ENCODE measurements at places on chromosomes 11 and 22. TPM values are rescaled to one million over a fixed set of nuclear protein-coding genes. Genes with fewer than 3 reads are reported as not detected.

DNA sequence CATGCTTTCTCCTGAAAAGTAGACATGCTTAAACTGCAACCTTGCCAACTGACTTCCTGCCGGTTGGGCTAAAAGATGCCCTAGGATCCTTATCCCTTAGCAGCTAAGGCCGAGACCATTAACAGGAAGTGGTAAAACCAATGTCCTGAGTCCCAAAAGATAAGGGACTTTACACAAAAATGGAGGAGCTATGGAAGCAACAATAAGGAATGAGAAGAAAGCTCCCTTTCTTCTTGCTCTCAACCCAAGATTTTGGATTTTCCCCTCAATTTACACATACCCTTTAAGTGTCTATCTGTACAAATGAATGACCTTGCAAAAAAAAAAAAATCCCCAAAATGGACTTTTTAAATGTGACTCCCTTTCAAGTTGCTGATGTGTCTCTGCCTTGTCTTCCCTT, 11.1 kb downstream of the MRPL17 start:
- DNase-seq, result no peak

DNA sequence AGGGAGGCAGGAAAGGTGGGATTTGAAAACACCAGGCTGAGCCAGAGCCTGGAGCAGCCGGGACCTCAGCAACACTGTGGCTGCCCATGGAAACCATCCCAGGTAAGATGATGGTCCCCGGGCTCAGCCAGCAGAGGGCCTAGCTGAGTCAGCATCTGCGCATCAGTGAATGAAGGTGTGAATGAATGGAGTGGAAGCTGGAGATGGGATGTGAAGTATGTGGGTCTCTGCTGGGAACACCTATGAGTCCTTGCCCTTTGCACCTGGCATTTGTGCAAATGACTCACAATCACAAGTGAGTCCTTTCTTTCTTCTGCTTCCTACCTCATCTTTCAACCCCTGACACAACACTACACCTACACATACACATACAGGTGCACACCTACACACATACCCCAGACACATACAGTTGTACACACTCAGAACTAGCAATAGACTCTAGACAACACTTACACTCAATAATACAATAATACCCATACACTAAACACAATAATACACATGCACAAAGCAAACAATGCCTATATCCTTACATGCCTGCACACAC, 62.8 kb upstream of the PRDM11 start:
- DNase-seq, result no peak

- DNase-seq, result no peak
Observed at GRCh38 chr11:134347441-134347840, 15.7 kb downstream of the GLB1L2 start.

GRCh38 chr11:12646478-12646877, 27.7 kb upstream of the TEAD1 start:
- DNase-seq, result no peak

The FREY1 gene
- total RNA-seq, result 1.3 TPM

- no peak for DNase-seq
Observed at GRCh38 chr11:113593698-113594308, 112.3 kb downstream of the TMPRSS5 start.

DNA sequence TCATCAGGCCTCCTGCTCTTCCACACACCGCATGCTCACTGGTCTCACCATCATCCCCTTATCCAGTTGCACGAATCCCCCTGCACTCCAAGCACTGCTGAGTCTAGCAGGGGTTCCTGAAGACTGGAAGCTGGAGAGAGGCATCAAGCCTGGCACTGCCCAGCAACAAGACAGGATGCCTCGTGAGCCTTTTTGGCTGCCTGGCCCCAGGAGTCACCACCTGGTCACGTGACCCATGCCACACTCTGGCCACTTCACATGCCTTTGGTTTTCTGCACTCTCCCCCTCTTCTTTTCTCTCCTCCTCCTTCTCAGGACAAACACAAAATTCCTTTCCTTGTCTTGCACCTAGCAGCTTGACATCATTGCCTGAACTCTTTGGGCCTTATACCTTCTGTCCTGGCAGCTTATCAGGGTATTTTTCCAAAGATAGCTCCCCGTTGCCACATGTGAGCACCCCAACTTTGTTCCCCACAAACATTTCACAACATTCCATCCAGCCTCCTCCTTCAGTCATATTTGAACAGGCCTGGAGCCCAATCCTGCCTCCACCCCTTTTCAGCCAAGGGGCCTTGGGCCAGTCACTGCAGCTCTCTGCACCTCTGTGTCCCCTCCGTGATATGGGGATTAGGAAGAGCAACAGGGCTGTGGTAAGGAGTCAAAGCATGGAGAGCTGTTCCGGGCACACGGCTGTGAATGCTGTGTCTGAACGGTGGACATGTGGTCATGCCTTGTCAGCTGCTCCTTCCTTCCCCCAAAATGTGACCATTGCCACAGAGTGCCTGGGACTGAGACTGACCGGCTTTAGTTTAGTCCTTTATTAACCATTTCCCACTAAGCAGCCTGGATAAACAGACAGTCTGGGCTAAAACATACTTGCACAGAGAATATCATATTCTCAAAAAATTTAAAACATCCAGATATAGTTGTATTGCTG, 2.8 kb upstream of the PACSIN2 start:
- DNase-seq, result no peak

The GVQW3 gene
- 0.84 TPM for total RNA-seq

The TMEM135 gene
- total RNA-seq, result 19.5 TPM

The TBC1D10A gene
- 38.4 TPM for total RNA-seq

The SLN gene
- 0.65 TPM for total RNA-seq

The DDIAS gene
- total RNA-seq, result 0.17 TPM

The C1QTNF5 gene
- total RNA-seq, result 44.1 TPM

DNA sequence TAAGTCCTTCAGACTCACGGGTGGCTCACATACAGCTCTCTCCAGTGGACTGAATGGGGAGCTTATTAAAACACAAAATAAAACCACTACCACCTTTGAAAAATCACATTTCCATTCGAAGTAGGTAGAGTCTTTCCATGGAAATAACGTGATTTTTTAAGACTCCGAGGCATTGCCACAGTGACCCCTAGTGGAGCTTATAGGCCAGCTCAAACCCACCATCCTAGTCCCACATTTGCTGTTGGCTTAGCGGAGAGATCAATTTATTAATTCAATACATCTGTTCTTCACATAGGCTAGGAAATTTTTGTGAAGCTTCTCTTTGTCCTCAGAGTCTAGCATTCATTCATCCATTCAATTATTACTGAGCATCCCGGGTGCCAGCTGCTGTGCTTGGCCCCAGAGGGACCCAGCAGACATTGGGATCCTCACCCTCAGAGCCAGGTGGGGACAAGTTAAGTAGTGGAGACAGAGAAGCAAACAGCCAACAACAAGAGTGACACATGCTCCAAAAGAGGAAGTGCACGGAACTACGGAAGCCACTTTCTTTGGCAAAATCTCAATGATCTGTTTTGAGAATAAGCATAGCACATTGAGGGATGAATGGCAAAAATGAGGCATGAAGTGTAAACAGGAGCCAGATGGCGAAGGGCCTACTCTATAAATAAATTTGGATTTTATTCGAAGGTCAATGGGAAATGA, 10.2 kb upstream of the P4HA3 start:
- no peak for DNase-seq

The KIF18A gene
- 0.52 TPM for total RNA-seq

The TRIM48 gene
- total RNA-seq, result not detected

GRCh38 chr11:45369313-45369712, 83.2 kb upstream of the SYT13 start:
- DNase-seq, result no peak

The EXPH5 gene
- total RNA-seq, result 1.8 TPM

GRCh38 chr11:87212891-87213290, 175.2 kb downstream of the TMEM135 start:
- DNase-seq, result no peak

DNA sequence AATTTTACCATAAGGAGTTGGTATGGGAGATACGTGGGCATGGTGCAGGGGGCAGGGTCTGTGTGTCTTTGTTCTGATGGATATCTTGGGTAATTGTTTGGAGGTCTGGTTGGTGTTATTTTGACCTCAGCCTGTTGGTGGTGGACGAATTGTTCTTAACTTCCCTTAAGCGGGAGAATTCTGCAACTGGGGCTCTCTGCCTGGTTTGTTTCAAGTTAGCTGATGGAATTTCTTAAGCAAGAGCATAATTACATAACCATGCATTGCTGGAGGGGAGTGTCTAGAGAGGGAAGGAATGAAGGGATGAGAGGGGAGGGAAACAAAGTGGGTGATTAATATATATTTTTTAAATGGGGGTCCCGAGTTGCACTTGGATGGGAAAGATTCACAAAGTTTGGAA, 908.5 kb upstream of the RAG2 start:
- DNase-seq, result no peak

GRCh38 chr11:109363682-109364081, 58.3 kb upstream of the C11orf87 start:
- DNase-seq, result peak; percentile 39

DNA sequence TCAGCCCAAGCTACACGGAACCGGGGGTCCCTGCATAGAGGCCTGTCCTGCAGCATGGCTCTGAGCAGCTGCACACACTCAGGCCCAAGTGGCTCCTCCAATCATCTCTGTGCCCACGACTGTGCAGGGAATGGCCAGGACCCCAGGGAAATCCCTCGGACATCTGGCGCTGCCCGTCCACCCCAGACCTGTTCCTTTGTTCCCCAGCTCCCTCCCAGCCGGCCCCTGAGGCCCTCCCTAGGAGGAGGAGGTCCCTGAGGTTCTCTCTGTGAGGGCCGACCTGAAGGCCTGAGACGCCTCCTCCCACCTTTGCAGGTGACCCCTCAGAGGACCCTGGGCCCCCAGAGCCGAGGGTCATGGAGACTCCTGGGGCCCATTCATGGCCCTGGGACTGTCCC, 1.1 kb downstream of the MLC1 start:
- no peak for DNase-seq

DNA sequence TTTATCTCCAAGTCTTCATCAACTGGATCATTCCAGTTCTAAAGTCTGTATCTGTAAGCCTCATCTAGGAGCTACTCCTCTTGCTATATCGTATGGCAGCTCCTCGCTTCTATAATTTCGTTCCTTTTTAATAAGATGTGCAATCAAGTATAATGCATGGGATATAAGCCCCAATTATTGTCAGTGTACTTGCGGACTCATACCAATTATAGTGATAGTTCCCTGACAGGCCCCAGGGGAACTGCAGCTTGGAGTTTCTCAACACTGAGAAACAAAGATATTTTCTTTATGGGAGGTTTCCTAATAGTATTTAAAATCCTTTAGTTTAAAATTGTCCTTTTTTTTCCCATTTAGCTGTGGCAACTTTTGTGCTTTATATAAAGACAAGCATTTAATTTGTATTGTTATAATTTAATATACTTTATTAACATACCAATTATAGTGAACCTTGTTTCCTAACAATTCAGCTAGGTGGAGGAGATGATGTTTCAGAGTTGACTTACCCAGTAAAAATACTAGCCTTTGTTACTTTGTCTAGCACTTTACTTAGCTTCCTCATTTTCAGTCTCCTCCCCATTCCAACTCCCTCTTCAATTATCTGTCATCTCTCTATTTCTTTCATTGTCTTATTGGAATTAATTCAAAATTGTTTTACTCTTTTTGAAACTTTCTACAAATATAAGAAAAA, 25.3 kb upstream of the DDX17 start:
- no peak for DNase-seq

The TRIM51 gene
- total RNA-seq, result not detected

DNA sequence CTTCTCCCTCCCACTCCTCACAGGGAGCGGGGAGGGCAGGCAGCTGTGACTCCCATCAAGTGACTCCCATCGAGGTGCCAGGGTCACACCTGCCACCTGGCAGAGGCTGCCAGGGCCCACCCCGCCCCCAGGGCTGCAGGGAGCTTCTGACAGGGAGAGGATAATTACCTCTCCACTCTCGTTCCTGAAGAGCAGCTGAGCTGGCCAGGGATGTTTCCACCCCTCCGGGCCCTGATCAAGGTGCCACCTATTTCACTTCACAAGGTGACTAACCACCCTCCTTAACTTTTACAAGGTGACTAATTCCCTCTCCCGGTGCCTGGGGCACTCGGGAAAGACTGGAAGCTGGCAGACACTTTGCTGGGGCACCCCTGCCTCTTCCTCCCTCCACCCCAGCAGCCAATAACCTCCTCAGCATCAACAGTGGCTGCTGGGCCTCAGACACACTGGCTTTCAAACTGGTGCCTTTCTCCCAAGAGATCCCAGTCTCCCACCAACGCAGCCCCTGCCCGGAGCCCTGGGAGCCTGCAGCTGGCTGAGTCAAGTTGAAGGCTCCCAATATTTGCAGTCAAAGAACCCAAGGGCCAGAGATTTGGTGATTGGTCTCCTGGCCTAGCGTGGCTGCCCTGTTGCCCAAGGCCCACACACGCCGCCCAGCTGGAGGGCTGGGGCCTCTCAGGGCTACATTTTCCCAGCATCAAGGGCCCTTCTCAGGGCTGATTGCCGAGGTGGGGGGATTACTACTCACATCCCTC, 22.0 kb upstream of the MYRF start:
- DNase-seq, result no peak

The TRIM29 gene
- total RNA-seq, result 0.45 TPM

The CCDC87 gene
- 0.83 TPM for total RNA-seq

The DRICH1 gene
- total RNA-seq, result not detected

DNA sequence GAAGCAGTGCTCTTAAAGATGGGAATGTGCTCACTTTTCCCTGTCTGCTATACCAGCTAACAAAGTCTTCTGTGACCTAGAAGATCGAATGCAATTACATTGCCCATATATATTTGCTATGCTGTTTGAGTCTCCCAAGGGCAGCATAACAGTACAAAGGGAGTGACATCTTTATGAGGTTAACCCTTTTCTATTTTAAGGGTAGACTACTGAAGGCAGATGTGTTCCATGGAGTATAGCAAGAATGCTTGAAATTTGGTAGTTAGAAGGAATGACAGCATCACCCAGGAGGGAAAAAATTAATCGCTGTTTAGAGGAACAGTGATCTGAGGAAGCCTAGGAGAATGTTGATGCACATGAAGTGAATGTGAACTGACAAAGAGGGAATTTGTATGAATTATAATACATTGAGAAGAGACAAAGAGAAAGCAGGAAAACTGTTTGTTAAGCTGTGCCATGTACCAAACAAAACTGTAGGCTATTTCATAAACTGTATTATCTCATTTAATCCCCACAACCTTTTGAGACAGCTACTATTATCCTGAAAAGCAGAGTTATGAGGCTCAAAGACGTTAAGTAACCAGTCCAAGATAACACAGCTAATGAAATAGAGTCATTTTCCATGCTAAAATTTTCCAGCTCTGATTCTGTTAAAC, 13.0 kb downstream of the MAML2 start:
- no peak for DNase-seq

DNA sequence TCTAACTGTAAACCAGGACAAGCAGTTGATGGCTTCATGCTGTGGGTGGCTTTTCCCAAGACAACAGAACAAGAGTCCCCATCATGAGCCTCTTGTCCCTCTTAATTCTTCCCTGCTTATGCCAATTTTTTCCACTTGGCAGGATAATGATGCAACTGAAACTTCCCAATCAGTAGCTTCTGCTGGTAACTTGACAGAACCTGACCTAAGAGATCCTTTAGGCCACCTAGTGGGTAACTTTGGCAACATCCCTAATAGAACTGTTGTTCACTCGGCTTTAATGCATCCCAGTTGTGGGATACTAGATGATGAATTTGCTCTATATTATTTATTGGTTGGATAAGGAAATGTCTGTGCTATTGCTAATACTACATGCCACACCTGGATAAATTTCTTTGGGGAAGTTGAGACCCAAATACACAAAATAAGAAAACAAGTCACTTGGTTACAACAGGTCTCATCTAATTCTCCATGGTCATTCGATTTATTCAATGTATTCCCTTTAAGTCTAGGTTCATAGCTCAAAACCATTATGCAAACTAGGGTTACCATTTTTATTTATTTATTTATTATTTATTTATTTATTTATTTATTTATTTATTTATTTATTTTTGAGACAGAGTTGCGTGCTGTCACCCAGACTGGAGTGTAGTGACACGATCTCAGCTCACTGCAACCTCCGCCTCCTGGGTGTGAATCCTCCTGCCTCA, 41.4 kb upstream of the NFAM1 start:
- no peak for DNase-seq
